ENCODE measurements at places on chromosomes 11 and 22.

GRCh38 chr11:89489930-89490329, 1.2 kb downstream of the NOX4 start:
- DNase-seq: no peak

- no peak for DNase-seq
These were observed 25.0 kb downstream of the LRP5 start for GRCh38 chr11:68337399-68337835.

GRCh38 chr11:124837491-124837856, 27.8 kb upstream of the ROBO3 start:
- peak; percentile 49 for DNase-seq

DNA sequence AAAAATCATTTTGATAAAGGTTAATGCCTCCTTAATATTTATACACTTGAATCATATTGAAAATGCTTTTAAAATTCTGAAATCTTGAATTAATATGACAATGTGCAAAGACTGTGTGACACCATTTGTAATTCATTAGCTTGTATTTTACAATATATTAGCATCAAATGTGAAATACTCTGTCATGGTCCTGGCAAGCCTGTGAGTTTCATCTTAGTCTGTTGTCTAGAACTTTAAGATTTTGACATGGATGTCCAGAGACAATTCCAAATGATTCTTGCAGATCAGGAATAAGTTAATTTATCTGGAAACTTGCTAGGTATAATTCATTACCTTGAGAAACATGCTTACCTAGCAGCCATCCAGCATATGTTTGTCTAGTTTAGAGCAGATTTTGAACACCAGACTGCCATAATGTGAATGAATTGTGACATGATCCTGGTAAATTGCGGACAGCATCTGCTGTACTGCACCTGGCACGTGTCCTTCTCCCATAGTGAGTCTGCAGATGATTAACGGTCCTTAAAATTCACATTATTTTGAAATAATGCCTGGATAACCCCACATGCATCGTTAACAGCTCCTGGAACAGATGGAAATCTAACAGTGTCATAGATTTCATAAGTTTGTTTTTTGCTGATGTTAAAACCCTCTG, 34.5 kb upstream of the DEUP1 start:
- no peak for DNase-seq

GRCh38 chr11:45894555-45895247, 9.2 kb downstream of the MAPK8IP1 start:
- DNase-seq: no peak

GRCh38 chr11:83241291-83241946, 44.7 kb downstream of the CCDC90B start:
- DNase-seq: peak; percentile 63

DNA sequence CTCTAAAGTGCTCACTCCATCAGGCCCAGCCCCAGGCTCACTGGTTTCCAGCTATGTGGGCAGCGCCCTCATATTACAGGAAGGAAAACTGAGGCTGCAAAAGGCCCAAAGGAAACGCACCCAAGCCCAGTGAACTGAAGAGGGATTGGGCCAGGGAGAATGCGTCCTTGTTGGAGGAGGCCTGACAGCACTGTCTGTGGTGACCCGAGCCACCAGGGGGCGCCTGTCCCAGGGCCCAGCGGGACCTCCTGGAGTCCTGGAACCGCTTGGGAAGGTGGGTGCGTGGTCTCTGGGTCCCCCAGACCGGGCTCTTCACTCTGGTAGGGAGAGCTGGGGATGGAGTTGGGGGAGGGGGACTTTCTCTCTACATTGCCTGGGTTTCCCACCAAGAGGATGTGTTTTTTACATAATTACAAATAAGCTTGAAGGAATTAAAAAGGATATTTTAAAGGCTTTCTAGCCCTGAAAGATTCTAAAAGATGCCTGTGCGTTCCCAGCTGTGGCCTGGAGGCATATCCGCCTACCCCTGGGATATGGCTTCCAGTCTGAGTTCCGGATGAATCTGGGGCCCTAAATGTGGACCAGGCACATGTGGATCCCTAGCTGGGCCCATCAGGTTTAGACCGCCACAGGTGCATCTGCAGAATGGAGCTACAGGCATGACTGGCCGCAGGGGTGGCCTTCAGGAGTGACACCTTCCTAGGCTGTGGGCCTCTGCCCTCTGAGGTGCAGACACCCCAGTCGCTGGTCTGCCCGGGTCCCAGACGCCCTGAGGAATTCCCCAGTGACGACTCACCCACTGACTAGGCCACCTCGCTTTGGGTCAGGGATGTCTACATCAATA, 4.2 kb downstream of the SPI1 start:
- peak; percentile 92 for DNase-seq

DNA sequence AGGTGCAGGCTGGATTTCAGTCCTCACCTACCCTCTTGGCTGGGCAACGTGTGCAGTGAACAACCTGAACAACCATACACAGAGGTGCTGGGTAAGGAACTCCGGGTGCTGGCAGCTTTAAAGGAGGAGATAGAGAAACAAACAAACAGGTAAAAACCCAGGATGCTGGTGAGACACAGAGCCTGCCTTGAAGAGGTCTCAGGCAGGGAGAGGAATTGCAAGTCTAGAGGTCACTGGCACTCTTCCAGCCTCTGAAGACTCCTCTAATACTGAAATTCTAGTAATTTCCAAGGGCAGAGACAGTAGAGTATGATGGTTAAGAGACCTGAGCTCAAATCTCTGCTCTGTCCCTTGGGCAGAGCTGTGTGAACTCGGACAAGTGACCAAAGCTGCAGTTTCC, 192.5 kb downstream of the CEP164 start:
- DNase-seq: no peak

DNA sequence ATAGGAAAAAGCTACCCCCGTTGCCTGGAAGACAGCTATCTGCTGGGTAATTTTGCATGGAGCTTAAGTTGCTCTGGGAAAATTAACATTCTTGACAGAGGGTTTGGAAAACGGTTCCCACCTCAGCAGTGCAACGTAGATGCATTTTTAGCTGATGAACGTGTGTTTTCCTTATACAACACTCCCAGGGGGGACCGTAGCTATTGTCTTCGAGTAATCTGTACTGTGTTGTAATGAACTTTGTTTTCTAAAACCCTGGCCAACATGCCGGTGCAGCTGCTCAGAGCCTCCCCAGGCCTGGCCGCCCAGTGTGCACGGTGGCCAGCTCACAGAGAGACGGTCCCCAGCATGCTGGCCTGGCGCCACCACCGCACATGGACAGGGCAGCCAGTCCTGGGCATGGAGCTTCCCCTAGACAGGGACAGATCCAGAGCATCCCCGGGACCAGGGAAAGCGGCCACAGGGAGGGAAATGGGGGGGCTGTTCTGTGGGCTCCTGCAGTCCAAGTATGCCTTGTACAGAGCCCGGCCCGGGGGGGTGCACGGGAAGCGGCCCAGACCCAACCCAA, 2.2 kb downstream of the TNNT3 start:
- no peak for DNase-seq

Data from HAP-1 (cell line).